ENCODE measurements at places on chromosomes 1 and 21. TPM values are rescaled to one million over a fixed set of nuclear protein-coding genes. Genes with fewer than 3 reads are reported as not detected.

Gene DPYD
- 106 TPM for total RNA-seq

Gene HSPA6
- total RNA-seq: 7.1 TPM

Gene HSD11B1
- total RNA-seq: 8.1 TPM

Gene CD247
- 5.6 TPM for total RNA-seq

Gene CD101
- total RNA-seq: 8.3 TPM
